ENCODE measurements at places on chromosomes 3 and 15. TPM values are rescaled to one million over a fixed set of nuclear protein-coding genes. Genes with fewer than 3 reads are reported as not detected.

DNA sequence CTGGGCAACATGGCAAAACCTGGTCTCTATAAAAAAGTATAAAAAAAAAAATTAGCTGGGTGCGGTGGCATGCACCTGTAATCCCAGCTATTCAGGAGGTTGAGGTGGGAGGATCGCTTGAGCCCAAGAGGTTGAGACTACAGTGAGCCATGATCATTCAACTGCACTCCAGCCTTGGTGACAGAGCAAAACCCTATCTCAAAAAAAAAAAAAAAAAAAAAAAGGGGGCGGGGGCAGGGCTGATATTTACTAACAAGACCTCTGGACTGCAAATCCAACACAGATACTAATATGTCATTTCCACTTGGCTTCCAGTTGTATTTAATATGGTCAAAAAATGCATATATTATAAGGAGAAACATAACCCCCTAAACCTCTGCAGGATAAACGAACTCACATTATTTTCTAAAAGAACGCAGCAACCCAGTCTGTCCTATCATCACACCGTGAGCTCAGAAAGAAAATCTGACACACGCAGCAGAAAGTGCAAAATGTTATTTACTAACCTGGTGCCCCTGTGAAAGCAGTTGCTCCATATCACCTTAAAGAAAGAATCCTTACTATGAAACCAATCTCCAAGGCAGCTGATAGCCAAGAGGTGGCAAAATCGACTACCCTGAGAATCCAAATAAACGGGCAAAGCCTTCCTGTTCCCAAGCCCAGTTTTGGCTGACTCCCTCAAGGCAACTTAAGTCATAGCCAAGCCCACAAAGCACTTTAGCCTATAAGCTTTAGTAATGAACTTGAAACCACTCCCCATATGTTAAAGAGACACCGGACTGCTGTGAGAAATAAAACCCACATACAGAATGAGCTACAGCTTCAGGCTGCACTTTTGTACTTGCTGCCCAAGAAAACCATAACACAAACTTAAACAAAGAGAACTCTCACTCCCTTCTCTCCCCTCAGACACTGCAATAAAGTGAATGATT is 39.3 kb downstream of the PLD1 start:
- peak overlapping the region; percentile 90 for H3K27ac ChIP-seq
- no peaks in the 10 kb centered on the region for H3K36me3 ChIP-seq
- peaks cover 7% of the 10 kb centered on the region for H3K4me1 ChIP-seq
- H3K4me3 ChIP-seq: peak overlapping the region; percentile 74

Gene SCAMP5
- 74.0 TPM for polyA plus RNA-seq

Gene FAM107A
- polyA plus RNA-seq: 1.6 TPM

DNA sequence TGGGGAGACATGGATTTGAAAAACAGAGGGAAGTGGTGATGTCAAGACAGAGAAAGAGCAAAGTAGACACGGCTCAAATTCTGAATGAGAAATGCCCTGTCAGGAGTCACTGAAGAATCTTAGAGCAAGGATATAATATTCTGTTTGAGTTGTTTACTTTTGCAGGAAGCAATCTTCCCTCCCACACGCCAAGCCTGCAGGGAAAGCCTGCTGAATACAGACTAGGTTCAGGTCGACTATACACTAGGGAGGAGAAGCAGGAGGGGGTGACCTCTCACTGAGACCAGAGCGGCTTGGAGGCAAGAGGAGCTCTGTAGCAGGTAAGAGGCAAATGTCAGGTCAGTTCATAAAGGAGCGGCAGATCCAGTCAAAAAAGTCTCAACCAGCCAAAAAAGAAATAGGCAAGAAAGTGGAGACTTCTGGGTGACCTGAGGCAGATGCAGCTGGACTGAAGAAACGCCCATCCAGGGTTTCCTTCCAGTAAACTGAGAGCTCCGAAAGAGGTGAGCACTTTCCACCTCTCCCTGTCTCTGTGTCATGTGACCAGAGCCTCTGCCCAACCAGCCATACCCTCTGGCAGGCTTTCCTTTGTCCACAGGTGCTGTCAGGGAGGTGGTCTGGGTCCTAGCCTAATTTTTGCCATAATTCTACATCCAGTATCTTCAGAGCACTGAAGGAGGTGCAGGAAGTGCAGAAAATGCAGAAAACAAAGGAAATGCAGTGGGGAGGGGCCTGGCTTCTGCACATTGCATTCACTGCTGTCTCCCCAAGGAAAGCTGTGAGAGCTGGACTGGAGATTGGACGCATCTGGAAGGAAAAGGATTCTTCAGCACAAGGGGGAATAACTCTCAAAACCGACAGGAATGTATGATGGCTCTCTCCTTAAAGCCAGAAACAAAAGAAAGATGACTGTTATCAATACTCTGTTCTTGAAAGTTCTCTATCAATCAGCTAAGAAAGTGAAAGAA is 37.8 kb upstream of the CTXND1 start:
- H3K36me3 ChIP-seq: no peaks in the 10 kb centered on the region
- H3K27ac ChIP-seq: no peak overlapping the region
- H3K27me3 ChIP-seq: no peaks in the 10 kb centered on the region
- no peak overlapping the region for H3K4me3 ChIP-seq

GRCh38 chr3:12301031-12301430 is 12.2 kb downstream of the PPARG start:
- no peak for DNase-seq
- peaks cover 3% of the 10 kb centered on the region for H3K36me3 ChIP-seq
- no peak overlapping the region for H3K27ac ChIP-seq
- peaks cover 3% of the 10 kb centered on the region for H3K4me1 ChIP-seq
- H3K27me3 ChIP-seq: no peaks in the 10 kb centered on the region
- no peak overlapping the region for H3K4me3 ChIP-seq

Gene GAP43
- polyA plus RNA-seq: 2.1 TPM

Gene NME9
- polyA plus RNA-seq: 0.13 TPM

Gene MORC1
- not detected for polyA plus RNA-seq

GRCh38 chr15:77784361-77785292 is 151.9 kb upstream of the LINGO1 start:
- DNase-seq: no peak
- no peaks in the 10 kb centered on the region for H3K4me1 ChIP-seq
- no peaks in the 10 kb centered on the region for H3K36me3 ChIP-seq
- H3K27ac ChIP-seq: no peak overlapping the region

DNA sequence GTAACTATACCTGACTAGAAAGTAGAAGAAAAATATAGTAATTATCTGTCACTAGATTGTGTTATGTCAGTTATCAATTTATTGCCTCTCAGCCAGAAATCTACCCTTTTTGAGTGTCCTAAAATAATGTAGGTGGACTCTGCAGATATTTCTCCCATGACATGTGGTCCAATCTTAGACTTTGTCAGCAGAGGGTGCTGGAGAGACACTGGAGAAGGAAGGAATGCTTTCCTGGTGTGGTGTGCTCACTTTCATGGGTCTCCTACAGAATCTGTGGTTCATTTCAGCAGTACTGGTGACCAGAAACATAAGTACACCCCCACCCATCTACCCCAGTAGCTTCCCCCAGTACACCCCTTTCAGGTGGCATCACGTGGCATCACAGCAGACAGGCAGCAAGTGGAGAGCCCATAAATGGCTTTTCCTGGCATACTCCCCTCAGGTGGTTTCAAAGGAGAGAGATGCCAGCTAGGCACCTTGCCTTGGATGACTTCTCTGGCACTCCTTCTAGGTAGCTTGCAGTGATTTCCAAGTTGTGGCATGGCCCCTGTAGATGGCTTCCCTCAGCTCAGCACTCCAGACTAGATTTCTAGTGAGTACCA is 114.7 kb downstream of the GADL1 start:
- peak; percentile 41 for DNase-seq
- no peaks in the 10 kb centered on the region for H3K27me3 ChIP-seq
- H3K4me1 ChIP-seq: no peaks in the 10 kb centered on the region
- no peak overlapping the region for H3K27ac ChIP-seq
- H3K36me3 ChIP-seq: no peaks in the 10 kb centered on the region
- no peak overlapping the region for H3K4me3 ChIP-seq

Gene PXYLP1
- polyA plus RNA-seq: 6.5 TPM

Measured in small intestine (tissue), 16 donors.